ENCODE measurements at places on chromosomes 16 and 17.

DNA sequence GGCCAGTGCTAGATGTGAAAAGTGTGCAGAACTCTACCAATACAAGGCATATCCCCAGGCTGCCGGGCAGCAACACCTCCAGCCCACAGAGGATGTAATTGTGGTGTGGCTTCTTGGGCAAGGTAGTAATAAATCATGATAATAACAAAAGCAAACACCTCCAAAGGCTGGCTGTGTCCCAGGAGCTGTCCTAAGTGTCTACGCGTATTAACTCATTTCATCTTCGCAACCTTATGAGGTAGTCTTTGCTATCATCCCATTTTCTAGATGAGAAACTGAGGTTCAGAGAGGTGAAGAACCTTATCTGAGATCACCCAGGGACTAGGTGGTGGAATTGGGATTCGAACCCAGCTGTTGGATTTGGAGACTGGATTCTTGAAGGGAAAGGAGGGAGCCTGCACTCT, 5.3 kb downstream of the PDK2 start:
- no peak for DNase-seq

- DNase-seq: no peak
Measured at GRCh38 chr16:68291227-68291626, 19.5 kb downstream of the SLC7A6OS start.

DNA sequence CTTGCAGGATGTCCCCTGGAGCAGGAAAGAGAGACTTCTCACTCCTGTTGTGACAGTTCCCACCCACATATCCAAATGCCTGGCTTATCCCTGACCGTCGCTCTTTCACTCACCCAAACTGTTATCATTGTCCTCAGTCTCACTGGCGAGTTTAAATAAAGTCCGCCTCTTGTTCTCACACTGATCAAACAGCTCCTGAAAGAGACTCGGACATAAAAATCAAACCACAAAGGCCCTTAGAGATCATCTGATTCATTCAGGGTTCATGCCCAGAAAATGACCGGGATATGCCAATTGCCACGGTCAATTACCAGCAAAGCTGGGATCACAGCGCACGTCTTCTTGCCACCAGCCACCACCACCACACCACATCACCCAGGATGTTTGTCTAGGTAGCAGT, 19.9 kb downstream of the GGA3 start:
- no peak for DNase-seq

- no peak for DNase-seq
Measured at GRCh38 chr16:54351171-54351570, 64.6 kb upstream of the IRX3 start.

DNA sequence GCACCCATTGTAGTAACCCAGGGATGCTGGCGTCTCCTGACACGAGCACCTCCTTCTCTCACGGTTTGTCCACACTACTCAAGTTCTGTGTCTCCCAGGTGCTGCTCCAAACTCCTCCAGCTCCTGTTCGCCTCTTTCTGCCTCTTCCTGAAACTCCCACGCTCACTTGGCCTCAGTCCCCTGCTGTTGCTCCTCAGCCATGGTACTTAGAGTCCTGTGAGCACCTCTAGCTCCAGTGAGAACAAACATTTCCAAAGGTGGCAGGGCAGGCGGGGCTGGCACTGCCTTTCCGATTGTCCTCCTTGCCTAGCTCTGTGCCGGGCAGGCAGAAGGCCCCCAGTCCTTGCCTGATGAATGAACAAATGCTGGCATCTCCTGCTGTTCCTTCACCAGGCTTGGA, 146.1 kb downstream of the SDK2 start:
- DNase-seq: no peak

DNA sequence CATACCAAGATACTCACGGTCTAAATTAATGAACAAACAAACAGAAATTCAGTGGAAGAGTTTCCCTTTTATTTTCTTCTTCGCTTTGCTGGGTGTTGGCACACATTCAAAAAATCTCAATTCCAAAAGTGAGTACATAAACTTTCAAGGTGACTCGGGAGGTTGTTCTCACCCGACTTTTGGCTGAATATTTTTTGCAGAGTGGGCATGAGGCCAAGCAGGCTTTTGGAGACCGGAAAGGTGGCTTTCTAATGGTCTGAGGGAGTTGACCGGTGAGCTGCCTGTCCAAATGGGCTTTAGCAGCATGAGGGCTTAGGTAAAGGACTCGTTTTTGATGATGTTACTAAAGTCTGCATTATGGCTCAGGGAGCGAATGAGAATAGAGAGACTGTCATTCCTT, 318.7 kb downstream of the CPPED1 start:
- no peak for DNase-seq

DNA sequence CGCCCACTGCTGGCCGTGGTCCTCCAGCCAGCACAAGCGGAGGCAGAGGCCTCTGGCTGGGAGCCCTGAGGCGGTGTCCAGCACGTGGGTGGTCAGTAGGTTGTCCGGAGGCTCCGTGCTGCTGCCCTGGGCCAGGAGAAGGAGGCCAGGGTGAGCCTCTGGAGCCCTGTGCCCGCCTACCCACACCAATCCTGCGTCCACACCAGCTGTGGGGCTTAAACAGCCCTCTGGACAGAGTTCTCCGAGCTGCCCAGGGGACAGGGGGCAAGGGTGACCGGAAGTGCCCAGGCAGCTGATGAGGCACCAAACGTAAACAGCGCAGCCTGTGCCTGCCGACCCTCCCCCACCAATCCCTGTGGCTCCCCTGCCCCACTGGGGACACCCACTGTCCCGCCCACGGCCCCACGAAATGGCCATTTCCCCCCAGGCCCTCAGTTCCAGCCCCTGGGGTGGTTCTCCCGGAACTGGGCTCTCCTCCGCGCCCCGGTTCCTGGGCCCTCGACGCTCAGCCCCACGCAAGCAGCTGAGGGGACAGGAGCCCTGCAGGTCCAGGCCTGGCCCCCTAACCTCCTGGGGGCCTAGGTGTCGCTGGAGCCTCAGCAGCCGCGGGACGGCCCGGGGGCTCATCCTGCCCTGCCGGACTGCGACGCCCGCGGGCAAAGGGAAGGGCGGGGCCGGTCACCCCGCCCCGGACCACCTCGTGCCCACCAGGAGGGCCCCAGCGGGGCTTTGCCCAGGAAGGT, 27.9 kb upstream of the DBNDD1 start:
- no peak for DNase-seq
